AG04450 (cell line): ENCODE measurements at places on chromosomes 11 and 22.
A peak's percentile ranks its signal among the peaks of the same experiment; 100 is the strongest.

DNA sequence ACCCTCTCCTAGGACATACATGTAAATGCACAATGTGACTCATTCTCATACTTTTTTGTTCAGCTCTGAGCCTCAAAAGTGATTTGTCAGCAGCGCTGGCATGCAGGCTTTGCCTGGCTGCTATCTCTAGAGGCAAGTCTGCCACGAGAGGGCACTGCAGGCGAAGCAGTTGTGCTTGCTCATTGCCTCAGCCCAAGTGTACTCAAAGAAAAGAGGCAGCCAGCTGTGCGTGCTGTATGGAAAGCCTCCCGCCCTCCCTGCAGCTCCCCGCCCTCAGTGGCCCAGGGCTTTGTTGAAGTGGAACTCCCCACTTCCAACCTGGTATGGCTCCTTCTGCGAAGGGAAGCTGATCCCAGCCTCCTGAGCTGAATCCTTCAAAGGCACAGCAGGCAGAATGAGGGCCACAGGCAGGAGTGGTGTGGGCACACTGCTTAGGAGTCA, 16.3 kb downstream of the SDHAF2 start:
- DNase-seq = peak; percentile 95

DNA sequence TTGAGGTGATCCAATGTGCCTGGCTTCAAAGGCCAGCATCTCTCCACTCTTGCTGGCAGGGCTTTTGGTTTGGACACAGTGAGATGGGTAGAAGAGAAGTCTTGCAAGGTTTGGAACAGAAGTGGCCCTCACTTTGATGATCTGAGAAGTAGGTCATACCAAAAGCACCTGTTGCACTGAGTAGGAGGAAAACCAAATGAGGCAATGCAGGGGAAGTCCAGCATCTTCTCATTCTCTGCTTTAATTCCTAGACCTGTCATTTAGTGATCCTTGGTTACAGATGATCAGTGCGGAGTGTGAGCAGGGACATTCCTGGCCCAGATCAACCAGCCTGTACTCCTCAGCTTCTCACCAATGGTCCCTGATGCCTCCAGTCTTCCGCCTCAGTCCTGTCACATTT, 990.5 kb downstream of the OPCML start:
- no peak for DNase-seq

GRCh38 chr11:123473941-123474677, 44.0 kb downstream of the GRAMD1B start:
- DNase-seq = peak; percentile 69

DNA sequence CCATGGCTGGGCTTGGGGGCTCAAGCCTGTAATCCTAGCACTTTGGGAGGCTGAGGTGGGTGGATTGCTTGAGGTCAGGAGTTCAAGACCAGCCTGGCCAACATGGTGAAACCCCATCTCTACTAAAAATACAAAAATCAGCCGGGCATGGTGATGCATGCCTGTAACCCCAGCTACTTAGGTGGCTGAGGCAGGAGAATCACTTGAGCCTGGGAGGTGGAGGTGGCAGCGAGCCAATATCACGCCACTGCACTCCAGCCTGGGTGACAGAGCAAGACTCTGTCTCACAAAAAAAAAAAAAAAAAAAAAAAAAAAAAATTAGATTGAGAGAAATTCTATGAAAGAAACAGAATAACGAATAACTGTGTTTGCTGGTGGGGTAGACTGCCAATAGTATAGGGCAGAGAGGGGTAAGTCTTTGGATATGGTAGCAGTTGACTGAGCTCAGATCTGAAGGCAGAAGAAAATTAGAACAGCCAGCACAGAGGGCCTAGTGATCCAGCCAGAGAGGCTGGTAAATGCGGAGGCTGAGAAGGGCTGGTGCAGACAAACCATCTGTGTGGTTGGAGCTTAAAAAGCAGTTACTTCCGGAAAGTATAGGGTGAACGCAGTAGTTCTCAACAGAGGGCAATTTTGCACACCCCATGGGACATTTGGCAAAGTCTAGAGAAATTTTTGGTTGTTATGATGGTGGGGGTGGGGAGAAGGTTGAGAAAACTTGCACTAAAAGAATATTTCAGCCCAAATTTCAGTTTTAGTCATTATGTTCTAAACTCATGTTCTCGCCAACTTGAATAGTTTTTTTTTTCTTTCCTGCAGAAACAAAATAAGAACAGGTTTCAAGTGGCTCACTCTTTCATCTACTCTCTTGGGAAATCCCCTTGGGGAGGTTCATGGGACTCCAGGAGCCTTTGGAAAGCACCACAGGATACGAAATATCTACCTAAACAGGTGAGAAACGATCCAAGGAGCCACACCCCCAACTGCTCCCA, 1.6 kb upstream of the HORMAD2 start:
- DNase-seq = no peak

GRCh38 chr11:1130276-1131032, 27.3 kb upstream of the MUC5AC start:
- no peak for DNase-seq

- no peak for DNase-seq
Measured at GRCh38 chr11:65653229-65654225, 9.2 kb downstream of the RELA start.

- DNase-seq = no peak
Measured at GRCh38 chr22:37287550-37287951, 5.2 kb downstream of the CYTH4 start.

- no peak for DNase-seq
Measured at GRCh38 chr11:64020976-64021756, 14.6 kb upstream of the FLRT1 start.

- no peak for DNase-seq
Measured at GRCh38 chr11:70603756-70604211, 205.5 kb downstream of the CTTN start.

GRCh38 chr11:96260067-96260511, 82.9 kb downstream of the MAML2 start:
- no peak for DNase-seq

GRCh38 chr11:92784331-92784730, 185.1 kb upstream of the MTNR1B start:
- no peak for DNase-seq

DNA sequence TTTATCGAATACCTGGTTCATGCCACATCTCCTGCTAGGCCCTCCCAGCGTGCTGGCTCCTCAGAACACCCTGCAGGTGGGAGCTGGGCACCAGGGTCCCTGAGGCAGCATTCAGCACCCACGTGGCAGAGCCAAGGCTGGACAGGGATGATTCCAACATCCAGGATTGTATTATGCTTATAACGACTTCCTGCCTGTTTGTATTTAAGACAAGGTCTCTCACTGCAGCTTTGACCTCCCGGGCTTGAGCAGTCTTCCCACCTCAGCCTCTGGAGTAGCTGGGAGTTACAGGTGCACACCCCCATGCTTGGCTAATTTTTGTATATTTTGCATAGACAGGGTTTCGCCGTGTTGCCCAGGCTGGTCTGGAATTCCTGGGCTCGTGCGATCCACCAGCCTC, 64.7 kb upstream of the WNT7B start:
- no peak for DNase-seq

GRCh38 chr11:120385655-120386054, 49.4 kb downstream of the ARHGEF12 start:
- DNase-seq = no peak

- DNase-seq = no peak
Measured at GRCh38 chr11:29336727-29337575, 679.9 kb downstream of the KCNA4 start.

- no peak for DNase-seq
Measured at GRCh38 chr11:17553249-17553546, 6.1 kb downstream of the OTOG start.

- DNase-seq = no peak
Measured at GRCh38 chr11:134028368-134028920, 40.4 kb upstream of the JAM3 start.

DNA sequence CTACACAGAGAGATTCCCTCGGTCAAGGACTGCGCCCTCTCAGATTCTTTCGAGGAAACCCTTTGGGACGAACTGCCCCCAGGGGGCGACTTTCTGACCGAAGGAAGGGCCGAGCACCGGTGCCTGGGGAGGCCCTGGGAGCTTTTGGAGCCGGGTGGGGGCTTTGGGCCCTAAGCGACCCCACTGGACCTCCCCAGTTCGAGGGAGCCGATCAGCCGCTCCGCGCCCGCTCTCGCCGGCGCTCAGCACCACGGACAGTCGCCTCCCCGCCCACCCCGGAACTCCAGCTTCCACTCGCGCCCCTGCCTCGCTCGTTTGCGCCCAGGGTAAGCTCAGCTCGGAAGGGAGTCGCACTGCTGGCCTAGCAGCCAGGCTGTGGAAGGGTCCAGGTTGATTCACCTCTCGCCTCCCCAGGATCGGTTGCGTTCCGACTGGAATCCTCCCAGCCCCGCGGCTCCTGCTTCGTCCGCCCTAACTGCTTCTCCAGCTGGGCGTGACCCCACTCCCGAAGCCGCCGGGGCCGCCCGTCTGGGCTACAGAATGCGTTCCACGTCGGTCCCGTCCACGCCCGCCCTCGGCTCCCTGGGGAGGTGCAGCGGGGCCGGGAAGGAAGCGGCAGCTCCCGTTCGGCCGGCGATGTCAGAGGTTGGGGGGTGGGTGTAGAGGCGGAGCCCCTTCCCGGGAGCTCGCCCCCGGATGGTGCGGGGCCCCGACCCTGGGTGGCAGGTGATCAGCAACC, 428 bp downstream of the SCN3B start:
- DNase-seq = peak; percentile 1

DNA sequence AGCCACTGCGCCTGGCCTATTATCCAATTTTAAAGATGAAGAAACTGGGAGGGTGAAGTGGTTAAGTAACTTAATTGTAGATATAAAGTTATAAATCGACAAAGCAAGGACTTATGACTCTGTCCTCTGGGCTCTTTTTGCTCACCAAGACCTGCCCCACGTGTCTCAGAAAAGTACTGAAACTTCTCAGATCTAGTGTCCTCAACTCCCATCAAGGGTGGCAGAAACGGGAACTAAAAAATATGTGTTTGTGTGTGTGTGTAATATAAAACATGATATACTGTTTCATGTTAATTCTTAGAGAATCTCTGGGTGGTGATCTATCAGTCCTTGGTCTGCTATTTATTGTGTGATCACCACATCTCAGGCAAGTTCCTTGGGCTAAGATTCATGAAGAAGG, 104.9 kb downstream of the GAB2 start:
- no peak for DNase-seq

DNA sequence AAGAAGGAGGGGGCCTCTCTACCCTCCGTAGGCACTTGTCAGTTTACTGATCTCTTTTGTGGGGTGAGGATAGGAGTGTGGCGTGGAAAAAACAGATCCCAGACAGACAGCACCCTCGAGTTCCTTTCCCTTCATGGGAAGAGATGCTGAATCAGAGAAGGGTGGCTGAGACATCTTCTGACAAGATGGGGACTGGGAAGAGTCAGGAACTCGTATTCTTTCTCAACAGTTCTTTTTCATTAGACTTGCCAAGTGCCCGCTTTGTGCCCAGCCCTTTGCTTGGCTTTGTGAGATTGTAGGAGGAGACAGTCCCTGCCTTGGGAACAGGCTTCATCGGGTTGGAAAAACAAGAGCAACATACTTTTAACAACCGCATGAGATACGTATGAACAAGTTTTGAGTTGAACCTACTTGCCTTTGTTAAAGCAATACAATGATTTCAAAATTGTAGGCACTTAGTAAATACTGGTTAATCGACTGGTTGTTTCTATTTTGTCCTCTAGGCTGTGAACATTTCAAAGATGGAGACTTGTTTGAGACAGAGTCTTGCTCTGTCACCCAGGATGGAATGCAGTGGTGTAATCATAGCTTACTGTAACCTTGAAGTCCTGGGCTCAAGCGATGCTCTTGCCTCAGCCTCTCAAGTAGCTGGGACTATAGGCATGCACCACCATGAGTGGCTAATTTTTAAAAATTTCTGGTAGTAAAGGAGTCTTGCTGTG, 1.1 kb downstream of the RRM1 start:
- no peak for DNase-seq

DNA sequence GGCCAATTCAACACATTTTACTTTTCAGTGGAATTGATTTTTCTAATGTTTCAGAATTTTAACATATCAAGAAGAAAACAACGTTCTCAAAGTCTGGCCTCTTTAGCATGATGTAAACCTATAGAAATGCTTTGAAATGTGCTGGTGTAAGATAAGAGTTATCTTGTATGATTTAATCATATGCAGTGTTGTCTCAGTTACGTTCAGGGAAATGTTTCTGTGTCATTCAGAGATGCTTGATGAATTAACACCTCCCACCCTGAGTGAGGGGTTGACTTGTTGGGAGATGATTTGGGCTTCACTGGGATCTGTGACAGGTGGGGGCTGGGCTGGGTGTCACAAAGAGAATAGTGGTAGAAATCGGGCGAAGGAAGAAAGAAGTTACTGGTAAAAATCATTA, 15.7 kb upstream of the MYO18B start:
- no peak for DNase-seq
